ENCODE measurements at places on chromosomes 3 and 15.

DNA sequence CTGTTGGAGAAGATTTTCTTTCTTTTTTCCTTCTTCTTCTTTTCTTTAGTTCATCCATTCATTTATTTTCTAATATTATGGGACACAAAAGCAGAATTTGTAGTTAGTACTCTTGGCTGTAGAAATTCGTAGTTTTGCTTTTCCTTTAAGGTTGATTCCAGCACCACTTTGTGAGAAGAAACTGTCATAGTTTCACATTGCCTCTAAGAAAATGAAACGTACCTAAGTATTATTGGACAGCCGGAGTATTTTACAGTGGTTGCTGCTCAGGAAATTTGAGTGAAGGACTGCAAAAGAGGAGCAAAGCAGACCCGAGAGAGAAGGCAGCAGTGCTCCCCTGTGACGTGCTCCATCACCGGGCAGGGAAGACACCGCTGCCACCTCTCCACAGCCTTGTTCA lies 48.1 kb downstream of the PLCL2 start:
- no peak for DNase-seq

DNA sequence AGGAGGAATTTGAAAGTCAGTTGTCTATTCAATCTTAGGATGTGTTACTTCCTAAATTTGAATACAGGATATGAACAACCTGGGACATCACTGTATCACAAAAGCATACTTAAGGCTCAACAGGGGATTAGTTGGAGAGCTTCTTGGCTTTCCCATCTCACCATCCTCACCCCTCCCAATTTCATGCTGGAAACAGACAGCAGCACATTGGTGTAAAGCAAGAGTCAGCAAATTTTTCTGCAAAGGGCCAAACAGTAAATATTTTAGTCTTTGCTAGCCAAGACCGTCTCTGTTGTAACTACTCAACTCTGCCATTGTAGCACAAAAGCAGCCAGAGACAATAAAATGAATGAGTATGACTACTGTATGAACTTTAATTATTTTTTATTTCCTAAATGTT lies 94.9 kb downstream of the ERC2 start:
- no peak for DNase-seq

- DNase-seq: peak; percentile 10
Measured at GRCh38 chr3:101635954-101636798, 40.8 kb downstream of the ZBTB11 start.

- no peak for DNase-seq
Measured at GRCh38 chr15:74438721-74439316, 5.1 kb upstream of the SEMA7A start.

All from SK-N-MC (cell line).